ENCODE measurements at places on chromosomes 2 and 18. TPM values are rescaled to one million over a fixed set of nuclear protein-coding genes. Genes with fewer than 3 reads are reported as not detected.

DOCK10 gene
- total RNA-seq: 123 TPM

DNA sequence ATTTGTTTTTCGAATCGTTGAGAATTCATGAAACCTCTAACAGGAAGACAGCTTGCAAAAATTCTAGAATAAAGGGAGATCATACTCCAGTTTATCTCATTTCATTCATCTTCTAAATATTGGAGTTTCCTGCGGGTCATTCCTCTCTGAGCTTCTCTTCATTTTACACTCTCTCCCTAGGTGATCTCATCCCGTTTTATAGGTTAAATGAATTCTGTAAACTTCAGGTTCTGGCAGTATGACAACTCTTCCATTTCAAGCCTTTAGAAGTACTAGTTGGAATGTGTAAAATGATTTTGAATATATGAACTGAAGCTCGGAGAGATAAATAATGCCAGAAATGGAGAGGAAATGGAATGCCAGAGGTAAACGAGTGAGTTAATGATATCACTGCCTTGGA lies 312.4 kb downstream of the METTL4 start:
- DNase-seq: no peak
- no peaks in the 10 kb centered on the region for H3K27me3 ChIP-seq
- H3K4me1 ChIP-seq: no peaks in the 10 kb centered on the region
- no peak overlapping the region for H3K27ac ChIP-seq
- H3K36me3 ChIP-seq: no peaks in the 10 kb centered on the region

GRCh38 chr2:29598978-29599377 lies 322.4 kb downstream of the ALK start:
- peaks cover 3% of the 10 kb centered on the region for H3K27me3 ChIP-seq
- no peaks in the 10 kb centered on the region for H3K36me3 ChIP-seq
- H3K27ac ChIP-seq: no peak overlapping the region

DNA sequence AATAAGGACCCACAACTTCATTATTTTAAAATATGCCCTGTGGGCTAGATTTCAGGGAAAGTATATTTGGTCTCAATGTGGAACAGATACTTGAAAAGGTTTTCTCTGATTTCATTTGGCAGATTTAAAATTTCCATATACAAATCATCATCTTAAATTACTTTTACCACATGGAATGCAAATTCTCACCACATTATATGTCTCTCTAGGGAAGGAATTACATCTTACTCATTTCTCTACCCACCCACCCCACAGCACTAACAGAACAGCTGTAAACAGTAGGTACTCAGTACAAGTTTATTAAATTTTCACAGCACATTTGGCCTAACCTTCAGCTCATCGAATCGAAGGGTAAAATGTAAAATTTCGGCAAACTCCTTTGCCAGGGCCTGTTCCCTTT lies 104.0 kb downstream of the CYRIA start:
- H3K4me1 ChIP-seq: no peaks in the 10 kb centered on the region
- no peak for DNase-seq
- H3K36me3 ChIP-seq: no peaks in the 10 kb centered on the region
- no peak overlapping the region for H3K27ac ChIP-seq

NETO1 gene
- not detected for total RNA-seq

ZNF521 gene
- not detected for total RNA-seq

DNA sequence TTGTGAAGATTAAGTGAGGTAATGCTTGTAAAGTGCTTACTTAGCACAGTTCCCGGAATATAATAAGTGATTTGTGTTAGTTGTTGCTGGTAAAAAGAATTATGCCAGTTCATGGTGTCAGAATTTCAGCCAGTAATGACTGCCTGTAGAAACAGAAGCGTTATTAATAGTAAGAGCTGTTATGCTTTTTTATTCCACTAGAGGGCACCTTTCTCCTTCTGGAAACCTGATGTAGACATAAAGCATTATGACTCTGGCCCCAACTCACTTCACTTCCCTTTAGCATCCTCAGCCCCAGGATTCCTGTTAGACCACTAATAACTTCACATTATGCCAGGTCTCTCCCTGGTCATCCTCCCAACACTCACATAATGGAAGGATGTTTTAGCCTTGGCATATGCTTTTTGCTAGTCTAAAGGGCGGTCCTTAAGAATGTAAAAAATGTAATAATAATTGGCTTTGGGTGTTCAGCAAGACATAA lies 34.9 kb downstream of the C18orf54 start:
- no peak for DNase-seq
- H3K4me3 ChIP-seq: no peak overlapping the region
- H3K27ac ChIP-seq: no peak overlapping the region
- H3K4me1 ChIP-seq: peaks cover 4% of the 10 kb centered on the region

- no peak overlapping the region for H3K4me3 ChIP-seq
- DNase-seq: no peak
- H3K36me3 ChIP-seq: no peaks in the 10 kb centered on the region
- peaks cover 13% of the 10 kb centered on the region for H3K27me3 ChIP-seq
These were observed 54.8 kb downstream of the KCNS3 start for GRCh38 chr2:17933256-17933655.

DNA sequence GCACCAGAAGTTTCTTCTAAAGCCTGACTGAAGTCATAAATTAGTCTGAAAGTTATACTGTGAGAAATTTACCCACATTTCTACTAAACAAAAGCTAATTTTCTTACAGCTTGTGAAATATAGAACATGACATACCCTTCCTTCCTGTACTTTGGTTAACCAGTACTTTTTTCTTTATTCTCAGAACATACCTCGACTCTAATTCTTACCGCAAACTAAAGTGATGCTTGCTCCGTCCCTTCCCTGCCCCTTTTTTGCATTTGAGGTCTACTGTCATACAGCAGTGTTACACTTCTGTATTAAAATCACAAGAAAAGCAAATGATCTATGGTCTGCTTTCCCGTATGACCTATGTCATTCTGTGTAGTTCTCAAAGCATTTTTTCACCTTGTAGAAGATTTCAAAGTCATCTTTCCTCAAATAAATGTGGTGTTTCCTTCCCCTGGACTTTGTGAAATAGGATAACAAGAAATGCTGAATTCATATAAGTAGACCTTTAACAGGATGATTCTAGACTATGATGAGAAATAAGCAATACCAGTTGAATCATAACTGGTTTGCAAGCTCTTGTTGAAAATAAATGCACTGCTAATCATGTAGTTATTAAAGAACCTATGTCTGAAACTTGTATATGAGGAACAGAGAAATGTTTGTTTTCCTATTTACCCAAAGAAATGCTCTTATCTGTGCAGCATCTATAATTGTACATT lies 30.4 kb downstream of the CYTIP start:
- peak overlapping the region; percentile 64 for H3K4me3 ChIP-seq
- peaks cover 66% of the 10 kb centered on the region for H3K36me3 ChIP-seq
- peaks cover 90% of the 10 kb centered on the region for H3K4me1 ChIP-seq
- DNase-seq: peak; percentile 78
- peak overlapping the region; percentile 99 for H3K27ac ChIP-seq

VAPA gene
- 159 TPM for total RNA-seq

ST3GAL5 gene
- 10.4 TPM for total RNA-seq

COLEC11 gene
- total RNA-seq: not detected

DNA sequence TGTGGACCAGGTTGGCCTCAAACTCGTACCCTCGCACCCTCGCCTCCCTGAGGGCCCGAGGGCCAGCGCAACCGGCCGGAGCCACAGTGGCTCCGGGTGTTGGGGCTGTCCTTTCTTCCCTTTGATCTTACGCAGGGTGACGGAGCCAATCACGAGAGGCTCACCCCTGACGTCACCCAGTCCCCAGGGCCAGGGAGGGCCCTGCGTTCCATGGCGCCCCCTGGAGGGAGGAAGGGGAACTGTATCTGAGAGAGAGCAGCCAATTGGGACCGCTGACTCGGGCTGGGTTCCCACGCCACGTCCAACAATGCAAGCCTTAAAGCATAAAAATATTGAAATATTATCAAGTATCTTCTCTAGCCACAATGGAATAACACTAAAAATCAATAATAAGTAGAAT lies 432.8 kb upstream of the LRRTM4 start:
- H3K4me3 ChIP-seq: no peak overlapping the region
- H3K4me1 ChIP-seq: no peaks in the 10 kb centered on the region
- H3K27me3 ChIP-seq: no peaks in the 10 kb centered on the region
- DNase-seq: no peak
- H3K36me3 ChIP-seq: no peaks in the 10 kb centered on the region

DNA sequence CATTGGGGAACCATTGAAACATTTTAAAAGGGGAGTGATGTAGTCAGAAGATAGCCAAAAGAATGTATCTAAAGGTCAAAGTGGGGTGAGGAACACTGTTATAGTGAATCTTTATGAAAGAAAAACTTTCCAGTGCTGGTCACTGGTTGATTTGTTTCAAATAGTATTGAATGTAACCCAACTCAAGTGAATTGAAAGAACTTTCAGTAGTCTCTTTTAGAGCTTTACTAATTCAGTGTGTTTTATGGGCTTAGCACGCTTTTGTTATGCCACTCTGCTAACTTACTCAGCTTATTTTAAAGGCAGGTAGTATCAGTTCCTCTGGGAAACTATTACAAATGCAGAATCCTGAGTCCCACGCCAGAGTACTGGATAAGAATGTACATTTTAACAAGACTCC lies 57.3 kb downstream of the GTF2A1L start:
- no peak overlapping the region for H3K27ac ChIP-seq
- H3K36me3 ChIP-seq: no peaks in the 10 kb centered on the region
- H3K27me3 ChIP-seq: peaks cover 2% of the 10 kb centered on the region
- no peaks in the 10 kb centered on the region for H3K4me1 ChIP-seq

DNA sequence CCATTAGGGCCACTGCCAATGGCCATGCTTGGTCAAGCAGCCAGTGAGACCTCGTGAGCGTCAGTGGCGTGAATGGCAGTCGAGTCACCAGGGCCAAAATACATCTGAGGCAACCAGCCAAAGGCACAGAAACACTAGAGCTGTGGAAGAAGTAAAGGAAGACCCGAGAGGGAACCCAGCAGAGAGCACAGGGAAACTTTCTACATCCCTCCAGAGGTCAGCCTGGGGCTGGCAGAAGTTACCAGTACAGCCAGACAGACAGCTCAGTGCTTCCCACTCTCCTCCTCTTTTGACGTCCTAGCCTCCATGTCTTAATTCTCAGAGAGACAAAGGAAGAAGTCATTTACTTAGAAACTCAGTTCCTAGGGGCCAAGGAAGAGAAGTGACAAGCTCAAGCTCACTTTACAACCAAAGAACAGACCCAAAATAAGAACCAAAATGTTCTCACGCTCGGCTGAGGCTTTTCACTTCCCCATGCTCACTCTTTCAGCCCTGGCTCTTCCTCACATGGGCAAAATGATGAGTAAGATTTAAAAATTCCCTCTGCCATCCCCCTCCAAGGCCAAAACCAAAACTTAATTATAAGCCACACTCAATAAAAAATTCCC lies 8.7 kb downstream of the CYRIA start:
- no peak for DNase-seq
- H3K36me3 ChIP-seq: no peaks in the 10 kb centered on the region
- no peak overlapping the region for H3K27ac ChIP-seq
- no peaks in the 10 kb centered on the region for H3K4me1 ChIP-seq
- H3K4me3 ChIP-seq: no peak overlapping the region
- peaks cover 8% of the 10 kb centered on the region for H3K27me3 ChIP-seq

- H3K4me3 ChIP-seq: no peak overlapping the region
- no peak overlapping the region for H3K27ac ChIP-seq
- no peak for DNase-seq
- H3K4me1 ChIP-seq: no peaks in the 10 kb centered on the region
These were observed 55.5 kb downstream of the RIT2 start for GRCh38 chr18:43060020-43060419.

VIL1 gene
- not detected for total RNA-seq

CDH20 gene
- total RNA-seq: not detected

DNA sequence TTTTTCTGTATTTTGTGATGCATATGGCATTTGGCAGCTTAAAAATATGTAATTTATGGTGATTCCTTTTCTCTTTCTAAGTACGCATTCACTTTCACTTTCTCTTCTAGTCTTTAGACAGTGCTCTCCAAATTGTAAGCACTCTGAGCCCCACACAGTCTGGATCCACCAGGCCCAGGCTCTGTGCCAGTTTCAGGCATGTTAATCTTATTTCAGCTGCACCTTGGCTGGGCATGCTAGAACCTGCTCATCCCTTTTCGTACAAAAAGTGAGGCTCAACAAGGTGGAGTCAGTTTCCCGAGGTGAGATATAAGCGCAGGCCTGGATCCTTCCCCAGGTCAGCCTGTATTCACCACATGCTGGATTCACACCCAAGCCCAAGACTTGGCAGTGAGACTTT lies 203.9 kb downstream of the MTX2 start:
- peaks cover 13% of the 10 kb centered on the region for H3K4me1 ChIP-seq
- peak; percentile 38 for DNase-seq
- H3K4me3 ChIP-seq: peak overlapping the region; percentile 56
- no peaks in the 10 kb centered on the region for H3K27me3 ChIP-seq
- H3K27ac ChIP-seq: peak overlapping the region; percentile 25

- H3K4me3 ChIP-seq: no peak overlapping the region
- no peaks in the 10 kb centered on the region for H3K27me3 ChIP-seq
- no peaks in the 10 kb centered on the region for H3K4me1 ChIP-seq
These were observed 49.2 kb upstream of the DARS1 start for GRCh38 chr2:136034629-136035028.

- no peak overlapping the region for H3K27ac ChIP-seq
- H3K4me1 ChIP-seq: peaks cover 31% of the 10 kb centered on the region
- H3K27me3 ChIP-seq: peaks cover 27% of the 10 kb centered on the region
- no peak overlapping the region for H3K4me3 ChIP-seq
- DNase-seq: peak; percentile 33
These were observed 3.3 kb downstream of the MYCN start for GRCh38 chr2:15943378-15944280.

- no peaks in the 10 kb centered on the region for H3K4me1 ChIP-seq
- peaks cover 13% of the 10 kb centered on the region for H3K27me3 ChIP-seq
- no peaks in the 10 kb centered on the region for H3K36me3 ChIP-seq
- no peak overlapping the region for H3K4me3 ChIP-seq
- no peak for DNase-seq
These were observed 17.2 kb upstream of the KCNG2 start for GRCh38 chr18:79780547-79780946.

SLC25A52 gene
- total RNA-seq: not detected

RRM2 gene
- 514 TPM for total RNA-seq

- H3K27ac ChIP-seq: no peak overlapping the region
- no peak for DNase-seq
- no peaks in the 10 kb centered on the region for H3K27me3 ChIP-seq
- no peak overlapping the region for H3K4me3 ChIP-seq
- H3K36me3 ChIP-seq: no peaks in the 10 kb centered on the region
These were observed 151.0 kb downstream of the HDAC4 start for GRCh38 chr2:239249776-239250175.

DNA sequence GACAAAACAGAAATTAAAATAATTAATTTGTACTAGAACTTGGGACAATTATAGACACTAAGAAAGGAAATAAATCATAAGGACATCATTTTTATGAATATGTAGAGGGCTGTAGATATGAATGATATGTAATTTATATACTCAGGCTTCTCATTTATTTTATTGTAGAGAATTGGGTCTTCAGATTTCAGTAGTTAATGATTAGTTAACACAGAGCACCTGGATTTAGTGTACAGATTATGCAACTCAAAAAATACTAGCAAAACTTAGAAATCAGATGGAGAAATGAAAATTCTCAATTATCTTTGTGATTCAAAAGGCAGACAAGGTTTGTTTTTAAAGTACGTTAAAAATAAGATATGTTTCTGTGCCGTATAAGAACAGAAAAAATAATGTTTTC lies 1311.7 kb upstream of the SLC39A10 start:
- no peak overlapping the region for H3K4me3 ChIP-seq
- no peak for DNase-seq
- H3K4me1 ChIP-seq: no peaks in the 10 kb centered on the region

GRCh38 chr2:43227830-43228281 lies 1.4 kb upstream of the ZFP36L2 start:
- peak overlapping the region; percentile 78 for H3K4me3 ChIP-seq
- no peaks in the 10 kb centered on the region for H3K27me3 ChIP-seq
- H3K36me3 ChIP-seq: peaks cover 25% of the 10 kb centered on the region
- H3K27ac ChIP-seq: peak overlapping the region; percentile 75
- no peak for DNase-seq
- H3K4me1 ChIP-seq: peaks cover 25% of the 10 kb centered on the region

All from activated naive CD4-positive, alpha-beta T cell treated with anti-CD3 and anti-CD28 coated beads for 36 hours (primary cell).